Astrocyte (in vitro differentiated cells and primary cell): ENCODE measurements at places on chromosomes 1 and 21. TPM values are rescaled to one million over a fixed set of nuclear protein-coding genes. Genes with fewer than 3 reads are reported as not detected.

The GPR37L1 gene
- total RNA-seq = not detected in 2 replicates

The PALMD gene
- total RNA-seq = 0.41 and 0.58 TPM in 2 replicates

The CNKSR1 gene
- 4.2 and 5.0 TPM in 2 replicates for total RNA-seq

- DNase-seq = no peak
Measured at GRCh38 chr1:156698995-156699394, 6.4 kb downstream of the CRABP2 start.

The MAD2L2 gene
- total RNA-seq = 29.3 and 30.1 TPM in 2 replicates

- DNase-seq = no peak
Measured at GRCh38 chr1:28682840-28683239, 14.3 kb downstream of the GMEB1 start.

- no peak for DNase-seq
Measured at GRCh38 chr1:205481629-205482151, 22.8 kb upstream of the CDK18 start.

The GON4L gene
- 52.8 and 58.2 TPM in 2 replicates for total RNA-seq

- DNase-seq = no peak
Measured at GRCh38 chr21:34679051-34679450, 10.3 kb downstream of the CLIC6 start.

DNA sequence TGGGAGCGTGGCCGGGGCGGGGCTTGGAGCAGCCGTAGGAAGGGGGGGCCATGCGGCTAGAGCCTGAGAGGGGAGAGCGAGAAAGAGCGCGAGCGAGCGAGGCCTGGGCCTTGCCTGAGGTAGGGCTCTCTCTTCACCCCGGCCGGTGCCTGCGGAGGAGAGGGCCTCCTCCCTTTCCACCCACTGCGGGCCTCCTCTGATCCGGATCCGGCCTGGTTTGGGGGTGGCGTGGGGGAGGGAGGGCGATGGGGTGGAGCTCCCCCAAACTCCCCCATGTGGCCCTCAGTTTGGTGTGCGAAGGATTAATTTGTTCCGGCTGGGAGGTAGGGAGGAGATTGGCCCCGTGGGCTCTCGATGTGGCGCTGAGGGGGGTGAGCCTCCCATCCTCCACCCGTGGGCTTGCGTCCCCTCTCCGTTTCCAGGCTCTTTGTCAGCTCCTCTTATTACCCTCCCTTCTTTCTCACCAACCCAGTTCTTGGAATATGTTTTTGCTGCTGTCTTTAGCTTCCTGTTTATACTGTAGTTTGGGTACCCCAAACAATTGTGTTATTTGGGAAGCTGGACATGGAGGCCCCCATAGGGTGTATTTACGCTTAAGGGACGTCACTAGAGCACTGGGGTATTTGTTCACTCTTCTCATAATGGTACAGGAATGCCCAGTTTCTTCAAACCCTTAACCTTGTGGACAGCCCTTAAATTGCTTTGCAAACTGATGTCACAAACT is 685 bp downstream of the UBAP2L start:
- DNase-seq = peak; percentile 78

The LIPI gene
- not detected in 2 replicates for total RNA-seq

- DNase-seq = no peak
Measured at GRCh38 chr1:246295968-246296367, 211.1 kb downstream of the SMYD3 start.

DNA sequence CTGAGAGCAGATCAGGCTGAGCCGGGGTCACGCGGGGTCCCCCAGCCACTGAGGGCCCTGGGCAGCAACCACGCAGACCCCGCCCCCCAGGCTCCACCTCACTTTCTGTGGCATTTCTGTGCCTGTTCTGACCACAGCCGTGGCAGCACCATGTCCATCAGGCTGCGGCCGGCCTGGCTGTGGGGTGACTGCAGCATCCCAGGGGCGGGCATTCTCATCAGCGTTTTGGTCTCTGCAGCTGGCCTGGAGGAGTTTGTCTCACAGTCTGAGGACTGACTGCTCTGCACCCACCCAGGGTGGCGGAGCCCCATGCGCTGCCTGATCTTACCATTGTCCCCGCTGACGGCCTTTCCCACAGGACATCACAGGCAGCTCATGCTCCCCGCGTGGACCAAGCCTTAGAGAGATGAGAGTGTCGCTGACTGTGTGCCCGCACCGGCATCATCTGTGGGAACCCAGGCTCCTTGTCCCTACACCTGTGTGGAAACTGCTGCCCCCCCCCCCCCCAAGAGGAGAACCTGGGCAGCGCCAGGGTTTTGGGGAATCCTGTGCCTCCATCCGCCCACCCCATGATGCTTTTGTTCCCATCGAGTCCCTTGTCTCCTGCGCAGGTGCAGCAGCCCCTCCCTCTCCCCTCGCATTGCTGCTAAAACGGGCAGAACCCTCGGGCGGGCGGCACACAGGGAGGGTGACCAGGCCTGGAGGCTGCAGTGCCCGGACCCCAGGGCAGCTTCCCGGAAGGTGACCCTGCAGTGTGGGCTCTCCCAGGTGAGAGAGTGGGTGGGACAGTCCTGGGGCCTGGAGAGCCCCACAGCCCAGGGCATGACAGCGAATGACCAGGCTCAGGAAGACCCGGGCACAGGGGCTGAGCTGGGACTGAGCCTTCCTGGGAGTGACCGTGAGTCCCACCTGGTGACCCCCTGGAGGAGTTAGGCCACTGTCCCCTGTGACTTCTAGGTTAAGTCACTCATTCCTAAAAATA is 1.8 kb downstream of the KRTAP10-1 start:
- no peak for DNase-seq

DNA sequence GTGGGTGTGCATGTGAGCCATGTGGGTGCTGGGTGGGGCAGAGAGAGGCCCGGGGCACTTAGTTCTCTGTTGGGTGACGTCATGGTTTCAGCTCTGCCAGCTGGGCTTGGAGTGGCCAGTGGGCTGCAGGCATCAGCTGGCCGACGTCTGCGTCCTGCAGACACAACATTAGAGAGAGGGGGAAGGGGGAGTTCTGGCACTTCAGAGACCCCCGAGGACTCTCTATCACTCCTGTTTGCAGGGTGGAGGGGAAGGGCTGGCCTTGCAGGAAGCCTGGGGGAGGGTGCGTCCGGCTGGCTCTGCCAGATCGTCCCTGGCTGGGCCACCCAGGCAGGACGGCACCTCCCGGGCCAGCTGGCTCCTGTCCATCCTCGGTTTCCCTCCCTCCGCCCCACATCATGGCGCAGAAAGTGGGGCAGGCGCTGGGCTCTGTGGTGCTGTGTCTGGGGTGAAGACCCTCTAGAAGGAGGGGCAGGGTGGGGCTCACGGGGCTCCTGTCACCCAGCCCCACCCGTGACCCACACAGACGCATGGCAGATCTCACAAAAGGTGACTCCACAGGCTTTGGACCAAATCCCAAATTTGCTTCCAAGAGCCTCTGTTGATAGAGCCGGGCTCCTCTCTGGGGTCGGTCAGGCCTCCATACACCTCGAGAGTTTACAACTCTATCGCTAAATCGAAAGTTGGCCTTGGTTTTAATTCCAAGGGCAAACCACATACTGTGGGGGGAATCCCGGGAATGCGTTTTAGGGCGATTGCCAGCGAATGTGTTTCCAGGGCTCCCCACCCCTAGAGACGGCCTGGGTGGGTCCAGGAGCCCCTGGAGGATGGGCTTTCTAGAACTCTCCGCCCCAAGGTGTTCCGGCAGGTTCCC is 73.4 kb upstream of the TTC34 start:
- no peak for DNase-seq

The PRR9 gene
- total RNA-seq = 0.52 and 0.55 TPM in 2 replicates

The TMPRSS15 gene
- not detected in 2 replicates for total RNA-seq

The PLPPR5 gene
- total RNA-seq = 0.09 and 0.12 TPM in 2 replicates

The OR2T2 gene
- total RNA-seq = not detected in 2 replicates

The LRIG2 gene
- total RNA-seq = 13.6 and 14.2 TPM in 2 replicates

- no peak for DNase-seq
Measured at GRCh38 chr1:19651141-19651737, 7.1 kb downstream of the NBL1 start.

GRCh38 chr1:233406339-233406960 is 78.9 kb downstream of the MAP3K21 start:
- DNase-seq = peak; percentile 21

- no peak for DNase-seq
Measured at GRCh38 chr1:151072224-151072623, 1.7 kb downstream of the GABPB2 start.

The C1orf94 gene
- 0.70 and 0.75 TPM in 2 replicates for total RNA-seq

The KCNQ4 gene
- total RNA-seq = 0.89 and 1.5 TPM in 2 replicates

DNA sequence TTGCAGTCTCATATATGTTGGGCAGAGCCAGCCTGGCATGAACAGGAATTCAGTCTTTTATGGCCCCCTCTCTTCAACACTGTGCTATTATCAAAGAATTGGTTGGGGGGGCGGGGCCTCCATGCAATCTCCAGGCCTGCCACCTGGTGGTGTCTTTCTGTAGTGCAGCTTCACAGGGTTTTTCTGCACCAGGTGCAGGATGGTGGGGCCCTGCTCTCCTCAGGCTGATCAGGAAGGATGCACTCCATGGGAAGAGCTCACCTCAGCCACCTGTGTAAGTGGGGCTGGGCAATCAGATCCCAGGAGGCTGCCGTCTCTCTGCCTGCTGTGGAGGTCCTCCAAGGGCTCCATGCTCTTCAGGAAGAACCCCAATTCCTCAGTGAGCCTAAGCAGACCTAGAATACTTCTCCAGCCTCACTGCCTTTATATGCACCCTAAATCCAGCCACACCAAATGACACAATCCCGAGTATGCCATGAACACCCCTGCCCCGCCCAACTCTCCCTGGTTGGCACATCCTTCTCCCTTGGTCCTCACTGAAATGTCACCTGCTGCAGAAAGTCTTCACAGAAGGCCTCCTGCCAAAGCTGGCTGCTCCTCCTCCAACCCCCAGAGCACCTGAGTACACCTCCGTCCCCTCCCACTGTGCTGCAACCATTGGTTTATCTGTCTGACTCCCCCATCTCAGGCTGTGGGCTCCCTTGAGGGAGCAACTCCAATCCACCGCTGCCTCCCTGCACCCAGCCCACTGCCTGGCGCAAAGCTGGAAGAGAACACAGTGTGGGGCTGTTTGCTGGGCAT is 16.5 kb downstream of the STK40 start:
- no peak for DNase-seq

The PLA2G2F gene
- 0.23 TPM in 1 of 2 replicates, not detected in the other for total RNA-seq

GRCh38 chr1:20373764-20374163 is 83.1 kb downstream of the VWA5B1 start:
- no peak for DNase-seq

The AMY1C gene
- not detected in 2 replicates for total RNA-seq

The ZSWIM5 gene
- 0.79 and 1.1 TPM in 2 replicates for total RNA-seq

- DNase-seq = no peak
Measured at GRCh38 chr1:69523461-69523860, 44.3 kb upstream of the LRRC7 start.

DNA sequence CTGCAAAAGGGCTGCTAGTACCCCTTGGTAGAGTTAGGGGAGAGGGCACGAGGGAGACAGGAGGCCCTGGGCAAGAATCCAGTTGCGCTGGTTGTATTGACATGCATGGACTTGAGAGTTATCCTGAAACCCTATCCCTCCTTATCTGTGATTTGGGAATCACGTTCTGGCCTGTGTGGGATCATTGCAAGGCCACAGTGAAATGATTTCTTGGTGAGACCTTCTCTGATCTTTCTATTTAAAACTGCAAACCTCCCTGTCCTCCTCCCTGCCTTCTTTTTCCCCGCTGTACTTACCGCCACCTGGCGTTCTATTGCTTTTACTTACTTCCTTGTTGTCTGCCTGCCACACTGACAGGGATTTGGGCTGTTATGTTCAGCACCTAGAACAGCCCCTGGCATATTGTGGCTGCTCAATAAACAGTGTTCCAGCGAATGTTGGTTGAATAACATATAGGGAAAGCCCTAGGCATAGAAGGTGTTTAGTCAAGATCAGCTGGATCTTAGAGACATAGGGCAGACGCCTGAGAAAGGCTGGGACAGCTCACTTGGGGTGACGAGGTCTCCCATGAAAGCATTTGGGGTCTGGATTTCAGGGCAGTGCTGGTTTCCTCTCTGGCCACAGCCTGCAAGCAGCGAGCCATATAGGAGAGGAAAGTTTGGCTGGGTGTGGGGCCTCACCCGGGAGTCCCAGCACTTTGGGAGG is 25.6 kb downstream of the ALPL start:
- peak; percentile 38 for DNase-seq

The FHAD1 gene
- 0.25 TPM in 1 of 2 replicates, not detected in the other for total RNA-seq

The SLC25A33 gene
- 6.2 and 6.7 TPM in 2 replicates for total RNA-seq

The MMP23B gene
- 40.1 and 40.7 TPM in 2 replicates for total RNA-seq

GRCh38 chr1:202837746-202838262 is 27.1 kb downstream of the PCAT6 start:
- no peak for DNase-seq

The TRIM63 gene
- not detected in 2 replicates for total RNA-seq
